ENCODE measurements at places on chromosomes 12 and 14. TPM values are rescaled to one million over a fixed set of nuclear protein-coding genes. Genes with fewer than 3 reads are reported as not detected.

Gene OR6C74
- total RNA-seq = not detected

Gene EPYC
- total RNA-seq = not detected

Gene TAS2R42
- not detected for total RNA-seq

Gene LYZ
- total RNA-seq = not detected

Gene RPL36AL
- 78.7 TPM for total RNA-seq

Gene FGF6
- total RNA-seq = not detected

Gene GYS2
- total RNA-seq = not detected

Gene SDR9C7
- not detected for total RNA-seq

Gene LRRIQ1
- 2.2 TPM for total RNA-seq

Gene GALNT16
- 0.09 TPM for total RNA-seq

Gene SYT1
- total RNA-seq = 13.7 TPM

Gene TMPRSS12
- total RNA-seq = not detected

Gene ASCL1
- not detected for total RNA-seq

Gene SLC7A7
- 1.2 TPM for total RNA-seq

Gene TAS2R19
- total RNA-seq = 6.8 TPM

Gene SCN8A
- total RNA-seq = 19.2 TPM

Gene RAD51B
- 23.0 TPM for total RNA-seq

Gene CCDC38
- total RNA-seq = not detected

Gene SIX1
- 1.3 TPM for total RNA-seq

Gene KLHL28
- 12.5 TPM for total RNA-seq

Gene KCNA5
- not detected for total RNA-seq

Gene MORN3
- total RNA-seq = not detected

Gene RFX4
- not detected for total RNA-seq

Gene CAPZA3
- not detected for total RNA-seq

Gene NXPH4
- total RNA-seq = 5.3 TPM

Gene RPL41
- 4,004 TPM for total RNA-seq
